Right hindlimb (tissue), 1 donor: ENCODE measurements at places on chromosomes 7 and 10.

DNA sequence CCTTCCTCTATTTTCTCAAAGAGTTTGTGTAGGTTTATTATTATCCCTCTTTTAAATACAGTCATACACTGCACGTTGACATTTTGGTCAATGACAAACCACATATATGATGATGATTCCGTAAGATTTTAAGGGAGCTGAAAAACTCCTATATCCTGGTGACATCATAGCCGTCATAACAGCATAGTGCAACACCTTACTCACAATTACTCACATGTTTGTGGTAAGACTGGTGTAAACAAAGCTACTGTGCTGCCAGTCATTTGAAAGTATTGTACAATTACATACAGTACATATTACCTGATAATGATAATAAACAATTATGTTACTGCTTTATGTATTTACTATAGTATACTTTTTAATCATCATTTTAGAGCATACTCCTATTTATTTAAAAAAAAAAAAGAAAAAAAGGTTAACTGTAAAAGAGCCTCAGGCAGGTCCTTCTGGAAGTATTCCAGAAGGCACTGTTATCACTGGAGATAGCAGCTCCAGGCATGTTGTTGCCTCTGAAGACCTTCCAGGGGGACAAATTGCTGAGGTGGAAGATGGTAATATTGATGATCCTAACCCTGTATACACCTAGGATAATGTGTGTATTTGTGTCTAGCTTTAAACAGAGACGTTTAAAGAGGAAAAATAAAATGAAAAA, 123.3 kb upstream of the CDK1 start:
- DNase-seq: no peak

- DNase-seq: peak; percentile 93
Observed at GRCh38 chr7:2626498-2627117, 5.2 kb upstream of the TTYH3 start.

DNA sequence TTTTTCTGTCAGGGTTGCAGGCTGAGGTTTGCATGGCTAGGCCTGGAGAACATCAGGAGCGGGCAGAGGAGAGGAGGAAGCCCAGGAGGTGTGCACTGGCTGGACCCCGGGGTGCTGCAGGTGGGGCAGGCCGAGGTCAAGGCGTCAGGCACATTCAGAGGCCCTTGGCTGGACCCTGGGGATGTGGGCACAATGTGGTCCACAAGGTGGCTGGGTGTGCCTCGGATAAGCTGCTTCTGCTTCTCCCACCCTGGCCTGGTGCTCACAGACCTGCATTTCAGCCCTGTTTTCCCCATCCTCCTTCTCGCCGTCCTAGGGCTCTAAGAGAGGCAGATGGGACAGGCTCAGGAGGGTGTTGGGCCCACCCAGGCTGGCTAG, 108.2 kb downstream of the ADCY1 start:
- no peak for DNase-seq

DNA sequence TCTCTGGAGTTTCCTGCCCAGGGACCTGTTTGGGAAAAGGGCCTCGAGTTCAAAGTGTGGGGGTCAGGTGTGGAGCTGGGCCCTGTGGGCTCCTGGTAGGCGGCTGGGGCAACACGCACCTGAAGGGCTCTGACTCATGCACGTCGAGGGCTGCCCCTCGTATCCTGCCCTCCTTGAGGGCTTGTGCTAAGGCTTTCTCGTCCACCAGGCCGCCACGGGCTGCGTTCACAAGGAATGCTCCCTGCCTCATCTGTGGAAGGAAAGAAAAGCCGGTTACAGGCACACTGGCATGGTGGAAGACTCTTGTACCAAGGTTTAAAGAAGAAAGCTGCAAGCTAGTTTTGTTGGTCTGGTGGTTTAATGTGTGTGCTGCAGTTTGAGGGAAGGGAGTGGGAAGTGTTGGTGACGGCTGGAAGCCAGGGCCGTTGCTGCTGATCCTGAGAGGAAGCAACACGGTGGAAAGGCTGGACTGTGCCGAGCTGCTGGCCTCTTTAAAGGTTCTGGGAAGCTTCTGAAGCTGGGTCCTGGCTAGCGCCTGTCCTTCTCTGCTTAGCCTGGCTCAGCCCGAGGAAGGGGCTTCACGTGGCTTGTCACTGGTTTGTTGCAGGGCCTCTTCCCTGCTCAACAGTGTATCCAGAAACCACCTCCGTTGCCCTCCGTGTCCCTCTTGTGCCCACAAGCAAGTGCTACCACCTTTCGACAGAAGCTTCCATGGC, 52.0 kb downstream of the ZRANB1 start:
- no peak for DNase-seq

DNA sequence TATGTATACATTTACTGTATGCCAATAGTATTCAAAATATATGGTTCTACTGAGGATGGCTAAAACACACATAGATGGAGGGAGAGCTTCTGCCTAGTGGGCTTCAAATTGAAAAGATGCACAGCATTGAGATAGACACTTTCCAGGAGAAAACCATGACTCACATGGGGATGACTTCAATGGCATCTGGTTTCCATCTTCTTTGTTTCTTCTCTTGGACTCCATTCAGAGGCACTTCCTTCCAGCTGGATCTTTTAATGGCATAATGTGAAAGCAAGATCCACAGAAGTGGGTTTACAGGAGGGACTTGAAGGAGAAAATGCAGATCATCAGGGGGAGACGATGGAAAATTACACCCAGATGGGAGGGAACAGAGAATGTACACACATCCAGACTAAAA, 84.9 kb downstream of the ZNF365 start:
- no peak for DNase-seq

DNA sequence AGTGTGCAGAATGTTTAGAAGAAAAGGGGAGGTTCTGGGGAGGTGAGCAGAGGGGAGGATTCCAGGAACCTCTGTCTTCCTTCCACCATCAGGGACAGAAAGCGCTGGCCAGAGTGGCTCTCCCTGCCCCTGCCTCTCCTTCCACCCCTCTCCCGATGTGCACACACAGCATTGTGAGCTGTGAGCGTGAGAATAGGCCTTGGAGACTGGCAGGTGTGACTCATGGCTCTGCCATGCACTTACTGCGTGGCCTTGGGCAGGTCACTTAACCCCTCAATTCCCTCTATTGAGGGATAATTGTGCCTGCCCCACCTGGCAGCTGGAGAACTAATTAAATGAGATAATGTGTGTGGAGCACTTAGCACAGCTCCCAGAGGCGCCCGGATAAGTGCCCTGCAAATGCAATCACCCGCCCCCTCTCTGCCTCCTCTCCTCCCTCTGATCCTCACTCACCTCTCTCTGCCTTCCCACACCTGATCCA, 115.4 kb downstream of the ZMIZ1 start:
- no peak for DNase-seq

DNA sequence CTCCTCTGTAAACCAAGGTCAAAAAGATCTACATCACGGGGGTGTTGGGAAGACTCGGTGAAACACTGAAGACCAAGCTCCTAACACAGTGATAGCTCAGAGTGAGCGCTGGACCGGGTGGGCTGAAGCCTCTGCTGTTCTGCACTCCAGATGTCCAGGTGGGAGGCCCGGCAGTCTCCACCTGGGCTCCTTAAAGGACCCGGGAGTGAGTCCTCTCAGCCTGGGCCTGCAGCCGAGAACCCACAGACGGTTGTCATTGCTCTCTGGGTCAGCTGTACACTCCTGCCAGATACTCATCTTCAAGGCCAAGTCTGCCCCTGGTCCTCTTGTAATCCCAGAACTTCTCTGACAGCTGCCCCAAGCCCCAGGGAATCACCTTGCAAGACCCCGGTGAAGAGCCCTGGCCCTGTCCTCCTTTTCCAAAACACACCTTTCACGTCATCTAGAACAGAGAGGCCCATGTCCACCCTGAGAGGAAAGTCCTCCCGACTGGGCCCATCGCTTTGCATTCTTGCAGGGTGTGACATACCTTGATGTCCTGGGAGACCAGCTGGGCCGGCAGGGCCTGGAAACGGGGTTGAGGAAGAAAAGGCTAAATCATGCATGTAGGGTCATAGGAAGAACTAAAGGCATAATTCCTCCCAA, 43.7 kb downstream of the COL17A1 start:
- no peak for DNase-seq

DNA sequence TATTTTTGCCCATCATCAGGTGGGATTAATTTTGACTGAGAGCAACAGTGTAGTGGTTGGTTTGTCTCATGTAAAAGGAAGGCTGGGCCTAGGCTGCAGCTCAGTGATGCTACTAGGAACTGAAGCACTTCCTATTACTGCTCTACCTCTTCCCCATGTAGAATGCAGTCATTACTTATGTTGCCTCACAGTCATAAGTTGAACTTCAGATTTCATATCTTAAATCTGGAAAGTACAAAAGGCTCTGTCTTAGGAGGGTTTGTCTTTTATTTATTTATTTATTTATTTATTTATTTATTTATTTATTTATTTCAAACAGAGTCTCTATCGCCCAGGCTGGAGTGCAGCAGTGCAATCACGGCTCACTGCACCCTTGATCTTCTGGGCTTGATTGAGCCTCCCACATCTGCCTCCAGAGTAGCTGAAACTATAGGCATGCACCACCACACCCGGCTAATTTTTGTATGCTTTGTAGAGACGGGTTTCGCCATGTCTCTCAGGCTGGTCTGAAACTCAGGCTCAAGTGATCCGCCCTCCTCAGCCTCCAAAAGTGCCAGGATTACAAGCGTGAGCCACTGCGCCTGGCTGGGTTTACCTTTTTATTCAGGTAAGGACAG, 721.7 kb upstream of the GALNT17 start:
- DNase-seq: no peak

GRCh38 chr10:42975005-42975493, 101.8 kb upstream of the RET start:
- no peak for DNase-seq

GRCh38 chr7:25884265-25884828, 267.7 kb upstream of the NFE2L3 start:
- no peak for DNase-seq

DNA sequence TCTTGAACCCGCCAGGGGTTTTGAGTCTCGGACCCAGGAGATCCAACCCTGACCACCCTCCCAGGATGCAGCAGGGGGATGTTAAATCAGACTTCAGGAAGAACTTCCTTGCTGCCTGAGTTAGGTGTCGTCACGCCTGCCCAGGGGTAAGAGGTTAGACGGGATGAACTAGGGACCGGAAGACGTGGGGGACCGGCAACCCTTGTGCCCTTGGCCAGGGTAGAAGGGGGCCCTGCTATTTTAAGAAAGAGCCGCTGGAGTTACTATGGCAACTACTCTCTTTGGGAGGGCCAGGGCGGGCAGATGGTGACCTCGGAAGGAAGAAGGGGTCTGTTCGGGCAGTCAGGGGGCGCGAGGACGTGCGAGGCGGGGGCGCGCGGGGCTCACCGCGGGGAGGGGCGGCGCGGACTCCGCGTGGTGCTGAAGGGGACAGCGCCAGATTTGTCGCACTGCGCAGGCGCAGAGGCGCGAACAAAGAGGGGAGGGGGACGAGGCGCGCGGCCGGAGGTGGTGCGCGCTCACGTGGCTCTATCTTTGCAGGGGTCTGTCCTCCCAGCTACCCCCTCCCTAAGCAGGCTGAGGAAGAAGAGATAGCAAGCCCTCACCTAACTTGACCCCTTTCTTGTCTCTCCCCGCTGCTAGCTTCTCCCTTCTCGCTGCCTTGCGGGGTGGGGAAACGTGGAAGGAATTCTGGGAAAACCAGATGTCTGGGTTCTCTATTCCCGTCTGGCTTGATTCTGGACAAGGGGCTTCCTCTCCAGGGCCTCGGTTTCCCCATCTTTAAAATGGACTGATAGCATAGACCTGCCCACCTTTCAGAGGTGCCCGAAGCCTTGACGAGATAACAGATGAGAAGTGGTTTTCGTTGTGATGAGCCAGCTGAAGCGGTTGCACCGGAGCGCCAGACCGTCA, 940 bp upstream of the PSD start:
- peak; percentile 66 for DNase-seq

DNA sequence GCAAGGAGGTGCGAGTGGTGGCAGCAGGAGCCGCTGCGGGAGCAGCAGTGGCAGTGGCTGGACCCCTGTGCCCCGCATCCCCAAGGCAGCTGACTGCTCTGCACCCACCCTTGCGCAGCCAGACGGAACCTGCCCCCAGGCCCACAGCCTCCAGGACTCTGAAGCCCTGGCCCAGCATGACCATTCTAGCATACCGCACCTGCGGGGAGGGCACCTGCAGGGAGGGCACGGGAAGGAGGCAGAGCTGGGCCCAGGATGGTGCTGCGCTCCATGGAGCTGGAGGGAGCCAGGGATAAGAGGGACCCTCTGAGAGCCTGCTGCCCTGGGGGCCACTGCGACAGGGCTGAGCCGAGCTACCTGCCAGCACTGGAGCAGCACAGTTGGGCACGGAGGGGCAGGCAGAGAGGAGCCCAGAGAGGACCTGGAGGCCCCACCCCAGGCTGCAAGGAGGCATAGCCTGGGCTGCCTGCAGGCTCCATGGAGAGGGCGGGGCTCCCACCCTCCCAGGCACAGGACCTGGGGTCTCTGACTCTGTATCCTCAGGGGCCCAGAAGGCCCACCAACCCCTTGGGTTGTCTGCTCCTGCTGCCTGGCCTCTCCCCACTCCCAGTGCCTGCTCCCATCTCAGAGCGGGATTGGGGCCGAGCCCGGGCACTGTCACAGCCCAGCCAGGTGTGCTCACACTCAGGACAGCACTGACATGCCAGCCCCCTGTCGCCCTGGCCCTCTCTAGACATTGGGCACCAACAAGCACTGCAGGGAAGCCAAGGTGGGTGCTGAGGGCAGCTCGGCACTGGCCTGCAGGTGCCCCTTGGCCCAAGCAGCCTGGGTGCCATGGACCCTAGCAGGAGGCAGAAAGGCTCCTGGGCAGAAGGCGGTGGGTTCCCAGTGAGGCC, 87.6 kb downstream of the HTR7 start:
- DNase-seq: no peak

DNA sequence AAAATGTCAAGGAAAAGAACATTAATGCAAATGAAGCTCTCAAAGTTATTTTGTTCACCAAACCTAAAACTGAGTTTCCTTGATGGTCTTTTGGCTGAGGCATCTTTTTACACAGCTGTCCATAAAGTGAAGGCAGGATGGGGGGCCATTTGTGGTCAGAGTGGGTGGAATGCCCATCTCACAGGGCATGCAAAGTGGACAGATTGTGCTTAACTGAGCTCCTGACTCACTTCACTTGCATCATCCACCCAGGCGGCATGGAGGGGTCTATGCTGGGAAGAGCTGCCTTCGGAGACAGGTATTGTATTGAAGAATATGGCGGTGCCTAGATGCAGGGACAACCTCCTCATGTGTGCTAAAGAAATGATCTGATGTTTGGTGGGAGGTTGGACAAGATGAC, 905.3 kb downstream of the KCNMA1 start:
- no peak for DNase-seq

DNA sequence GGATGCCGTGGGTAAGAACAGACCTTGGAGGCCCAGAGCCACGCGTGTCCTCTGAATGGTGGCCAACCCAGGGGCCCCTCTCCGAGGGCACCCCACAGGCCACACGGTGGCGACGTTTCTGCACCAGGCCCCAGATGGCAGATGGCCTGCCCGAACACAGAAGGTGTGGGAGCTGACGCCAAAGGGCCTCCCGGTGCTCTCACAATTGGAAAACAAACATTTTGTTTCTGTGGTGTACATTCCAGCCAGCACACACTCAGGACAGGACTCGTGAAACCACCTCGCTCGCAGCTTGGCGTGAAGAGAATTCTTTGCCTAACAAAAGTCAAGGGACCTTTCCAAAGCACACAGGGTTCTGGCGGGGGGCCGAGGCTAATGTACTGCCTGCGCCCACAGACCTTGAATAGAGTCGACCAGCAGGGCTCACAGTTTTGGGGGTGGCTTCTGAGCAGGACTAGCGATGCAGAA, 112.1 kb downstream of the FAM53B start:
- no peak for DNase-seq
